Stimulated activated memory B cell treated with anti-CD40 and anti-IgM and Interleukin-4, amounts not matched to agents 10 μg/mL and 1 μg/mL and 100 μg/mL, for 72 hours (primary cell): ENCODE measurements at places on chromosomes 5 and 9.

DNA sequence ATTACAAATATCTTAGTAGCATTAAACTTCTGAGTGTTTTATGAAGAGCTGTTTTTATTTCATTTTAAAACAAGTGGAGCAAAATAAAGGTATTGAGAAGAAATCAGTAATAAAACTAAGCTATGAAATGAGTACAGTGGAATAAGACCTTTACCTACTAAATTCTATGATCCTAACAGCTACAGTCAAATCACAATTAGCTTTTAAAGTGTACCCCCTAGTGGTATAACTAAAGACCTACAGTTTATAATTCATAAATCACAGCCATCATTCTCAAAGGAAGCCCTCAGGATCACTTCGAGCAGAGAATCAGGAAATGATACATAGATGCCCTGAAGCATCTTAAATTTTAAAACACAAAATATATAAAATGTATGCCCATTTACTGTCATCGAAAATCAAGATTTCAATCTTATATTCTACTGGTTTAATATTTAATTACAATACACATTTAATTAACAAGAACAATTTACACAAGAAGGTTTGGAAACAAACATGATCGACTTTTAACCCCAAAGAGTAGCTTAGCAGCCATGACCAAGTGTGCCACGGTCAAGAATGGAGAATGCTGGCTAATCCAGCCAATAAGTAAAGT, 12.3 kb downstream of the CCNH start:
- ATAC-seq = no peak

DNA sequence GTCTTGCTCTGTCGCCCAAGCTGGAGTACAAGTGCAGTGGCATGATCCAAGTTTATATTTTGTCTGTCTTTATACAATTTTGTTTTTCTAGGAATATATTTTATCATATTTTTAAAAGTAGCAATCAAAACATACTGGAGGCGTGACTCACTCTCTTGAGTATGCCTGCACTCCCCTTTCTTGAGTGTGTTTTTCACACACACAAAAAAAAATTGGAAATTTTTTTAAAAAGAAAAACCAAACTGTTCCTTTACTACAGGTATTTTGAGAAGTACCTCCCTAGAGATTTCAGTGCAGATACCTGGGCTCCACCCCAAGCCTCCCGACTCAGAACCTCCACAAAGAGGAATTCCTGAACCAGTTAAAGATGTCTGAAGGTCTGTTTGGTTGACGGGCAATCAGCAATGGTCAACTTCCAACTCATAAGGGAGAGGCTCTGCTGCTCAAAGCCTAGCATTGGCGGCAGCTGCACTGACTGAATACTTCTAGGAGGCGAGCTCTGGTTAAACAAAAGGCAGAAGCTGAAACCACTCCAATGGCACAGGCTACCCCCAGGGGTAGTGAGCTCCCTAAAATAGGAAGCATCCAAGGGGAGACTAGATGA, 27.4 kb downstream of the PDE6A start:
- no peak for ATAC-seq

GRCh38 chr5:73278693-73279092, 105.7 kb downstream of the TMEM174 start:
- no peak for ATAC-seq

DNA sequence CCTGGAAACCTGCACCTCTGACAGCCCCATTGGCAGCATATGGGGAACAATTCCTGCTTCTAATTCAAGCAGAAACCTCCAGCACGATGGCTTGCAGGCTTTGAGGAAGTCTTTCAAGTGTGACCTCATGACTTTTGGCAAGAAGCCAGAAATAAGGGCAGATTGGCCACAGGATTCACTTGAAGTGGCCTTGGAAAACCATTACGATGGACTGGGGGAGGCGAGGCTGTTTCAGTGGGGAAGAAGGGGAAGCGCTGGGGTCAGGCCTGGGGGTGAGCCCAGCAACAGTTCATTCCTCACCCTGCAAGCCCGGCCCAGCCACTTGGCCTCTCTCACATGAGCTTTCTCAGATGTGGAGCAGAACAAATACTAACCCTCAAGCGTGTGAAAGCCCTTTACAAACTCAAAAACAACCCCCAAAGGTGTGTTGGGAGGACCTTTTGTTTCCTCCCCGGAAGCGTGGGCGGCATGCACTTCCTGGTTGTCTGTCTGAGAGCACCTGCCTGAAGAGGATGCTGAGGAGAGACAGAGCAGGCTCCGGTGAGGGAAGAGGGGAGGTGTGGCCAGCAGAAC, 26.9 kb upstream of the EEIG1 start:
- ATAC-seq = peak; percentile 96

DNA sequence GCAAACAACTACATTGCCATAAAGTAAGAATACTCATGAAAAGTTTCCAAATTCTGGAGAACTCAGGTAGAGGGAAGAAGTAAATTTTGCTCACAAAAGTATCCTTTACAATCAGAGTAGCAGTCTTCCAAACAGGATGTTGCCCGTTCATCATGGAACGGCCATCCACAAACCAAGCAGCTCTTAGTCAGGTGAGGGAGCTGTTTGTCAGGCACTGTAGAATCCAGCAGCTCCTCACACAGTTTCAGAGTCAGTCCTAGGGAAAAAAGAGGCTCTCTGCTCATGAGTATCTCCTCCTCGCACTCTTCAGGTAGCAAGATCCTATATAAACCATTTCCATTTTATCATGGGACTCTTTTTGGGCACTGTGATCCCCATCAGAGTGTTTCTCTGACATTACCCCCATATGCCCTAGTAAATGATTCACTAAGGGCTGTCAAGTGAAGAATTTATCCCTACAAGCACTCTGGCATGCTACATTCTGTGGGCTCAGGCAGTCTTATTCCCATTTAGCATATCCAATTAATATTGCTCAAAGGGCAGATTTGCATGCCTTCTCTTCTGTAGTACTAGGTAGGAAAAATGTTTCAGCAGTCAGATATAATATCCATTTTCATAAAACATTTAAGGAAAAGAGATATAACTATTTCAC, 97.9 kb downstream of the WDR41 start:
- no peak for ATAC-seq

DNA sequence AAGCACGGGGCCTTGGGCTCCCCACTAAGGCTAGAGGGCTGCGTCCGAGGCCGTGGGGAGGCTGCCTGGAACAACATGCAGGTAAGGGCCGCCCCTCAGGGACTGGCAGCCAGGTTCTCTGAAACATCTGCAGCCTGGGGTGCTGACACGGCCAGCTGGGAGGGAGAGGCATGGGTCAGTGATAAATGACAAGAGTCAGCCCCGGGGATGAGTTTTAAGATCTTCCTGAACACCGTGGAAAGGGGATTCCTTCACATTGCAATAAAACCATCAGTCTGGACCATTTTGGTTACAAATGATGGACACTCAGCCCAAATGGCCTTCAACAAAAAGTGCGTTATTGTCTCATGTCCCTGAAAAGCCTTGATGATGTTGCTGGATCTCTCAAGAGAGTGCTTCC, 32.9 kb upstream of the SAP30L start:
- no peak for ATAC-seq

DNA sequence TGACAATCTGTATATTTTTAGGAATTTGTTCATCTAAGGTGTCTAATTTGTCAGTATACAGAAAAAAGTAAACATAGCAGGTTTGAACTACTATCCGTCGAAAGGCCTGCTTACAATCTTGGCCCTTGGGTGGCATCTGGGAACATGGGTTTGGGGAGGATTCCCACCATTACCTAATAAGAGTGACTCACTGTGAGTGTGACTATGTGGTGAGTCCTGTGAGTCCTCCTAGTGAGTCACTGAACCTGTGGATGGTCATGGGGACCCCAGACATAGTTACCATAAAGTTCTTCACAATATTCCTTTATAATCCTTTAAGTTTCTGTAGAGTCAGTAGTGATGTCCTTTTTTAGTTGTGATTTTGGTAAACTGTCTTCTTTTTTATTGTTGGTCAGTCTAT, 37.0 kb downstream of the RNF130 start:
- ATAC-seq = no peak

DNA sequence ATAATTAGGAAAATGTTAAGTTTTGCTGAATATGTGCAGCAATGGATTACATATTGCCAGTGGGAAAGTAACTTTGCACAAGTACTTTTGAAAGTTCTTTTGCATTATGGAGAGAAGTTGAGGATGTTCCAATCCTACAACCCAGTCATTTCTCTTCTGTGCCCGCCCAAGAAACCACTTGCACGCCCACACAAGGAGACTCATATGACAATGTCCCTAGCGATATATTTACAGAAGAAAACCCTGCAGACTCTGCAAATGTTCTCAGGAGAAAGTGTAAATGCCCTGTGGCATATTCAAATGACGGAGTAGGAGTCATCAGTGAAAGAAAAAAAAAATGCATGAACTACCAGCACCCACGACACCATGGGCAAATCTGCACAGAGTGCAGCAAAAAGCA, 356.5 kb downstream of the CTNND2 start:
- ATAC-seq = no peak

DNA sequence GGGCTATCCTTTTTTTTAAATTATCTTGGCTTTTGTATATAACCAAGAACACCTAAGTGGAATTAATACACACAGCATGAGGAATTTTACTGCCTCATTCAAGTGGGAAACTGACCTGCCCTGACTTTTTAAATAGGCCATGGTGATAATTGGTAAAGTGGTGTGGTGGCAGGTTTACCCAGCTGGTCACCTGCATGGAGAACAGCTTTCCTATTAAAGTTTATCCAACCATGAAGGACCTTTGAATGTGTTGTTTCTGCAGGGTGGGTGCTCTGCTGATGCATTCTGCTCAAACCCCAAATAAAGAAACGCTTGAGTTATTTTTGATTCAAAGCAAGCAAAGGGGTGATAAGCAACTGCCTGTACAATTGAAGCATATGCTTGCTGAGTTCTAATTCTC, 261.0 kb upstream of the GRIN3A start:
- no peak for ATAC-seq

- ATAC-seq = peak; percentile 3
Observed at GRCh38 chr9:136665704-136666371, 3.1 kb downstream of the EGFL7 start.

DNA sequence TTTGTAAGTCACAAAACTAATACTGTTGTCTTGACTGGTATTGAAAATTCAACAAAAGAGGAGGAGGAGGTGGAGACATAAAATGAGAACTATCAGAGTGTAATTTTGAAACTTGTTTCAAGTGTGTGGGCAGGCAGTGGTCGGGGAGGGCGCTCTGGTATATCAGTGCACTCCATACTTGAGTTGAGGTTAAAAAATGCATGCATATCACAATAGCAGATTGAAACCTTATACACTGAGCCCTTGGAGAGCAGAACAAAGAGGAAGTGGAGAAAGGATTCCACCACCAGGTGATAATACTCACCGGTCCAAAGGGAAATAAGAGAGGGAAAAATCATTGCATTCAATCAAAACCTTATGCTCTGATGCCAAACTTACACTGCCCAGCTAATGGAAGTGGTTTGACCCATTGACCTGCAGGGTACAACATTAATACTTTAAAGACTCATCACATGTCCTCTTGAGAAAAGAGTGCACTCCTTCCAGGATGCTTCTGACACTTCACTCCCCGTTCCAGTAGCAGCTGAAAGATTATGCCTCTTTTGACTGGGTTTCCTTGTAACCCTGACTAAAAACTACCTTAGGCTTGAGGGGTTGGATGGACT, 79.5 kb upstream of the FAM169A start:
- peak; percentile 76 for ATAC-seq

GRCh38 chr9:76415154-76415553, 20.9 kb upstream of the RFK start:
- no peak for ATAC-seq

- ATAC-seq = no peak
Observed at GRCh38 chr5:113054899-113055298, 78.3 kb downstream of the DCP2 start.

DNA sequence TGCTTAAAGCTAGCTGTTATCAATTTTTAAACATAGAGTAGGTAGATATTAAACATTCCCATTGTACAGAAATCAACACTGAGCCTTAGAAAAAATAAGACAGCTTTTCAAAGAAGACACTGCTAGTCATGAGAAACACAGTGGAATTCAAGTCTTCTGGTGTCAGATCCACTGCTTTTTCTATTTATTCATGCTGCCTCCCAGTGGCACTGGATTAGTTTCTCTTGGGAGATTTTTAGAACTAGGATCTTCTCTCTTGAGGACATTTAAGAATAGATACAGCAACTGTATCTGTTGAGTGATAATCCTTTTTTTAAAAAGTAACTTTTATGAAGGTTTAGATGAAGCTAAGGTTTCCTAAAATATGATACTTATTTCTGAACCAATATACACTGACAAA, 1635.4 kb upstream of the C9orf72 start:
- no peak for ATAC-seq

- no peak for ATAC-seq
Observed at GRCh38 chr5:173852790-173853359, 35.3 kb upstream of the CPEB4 start.

DNA sequence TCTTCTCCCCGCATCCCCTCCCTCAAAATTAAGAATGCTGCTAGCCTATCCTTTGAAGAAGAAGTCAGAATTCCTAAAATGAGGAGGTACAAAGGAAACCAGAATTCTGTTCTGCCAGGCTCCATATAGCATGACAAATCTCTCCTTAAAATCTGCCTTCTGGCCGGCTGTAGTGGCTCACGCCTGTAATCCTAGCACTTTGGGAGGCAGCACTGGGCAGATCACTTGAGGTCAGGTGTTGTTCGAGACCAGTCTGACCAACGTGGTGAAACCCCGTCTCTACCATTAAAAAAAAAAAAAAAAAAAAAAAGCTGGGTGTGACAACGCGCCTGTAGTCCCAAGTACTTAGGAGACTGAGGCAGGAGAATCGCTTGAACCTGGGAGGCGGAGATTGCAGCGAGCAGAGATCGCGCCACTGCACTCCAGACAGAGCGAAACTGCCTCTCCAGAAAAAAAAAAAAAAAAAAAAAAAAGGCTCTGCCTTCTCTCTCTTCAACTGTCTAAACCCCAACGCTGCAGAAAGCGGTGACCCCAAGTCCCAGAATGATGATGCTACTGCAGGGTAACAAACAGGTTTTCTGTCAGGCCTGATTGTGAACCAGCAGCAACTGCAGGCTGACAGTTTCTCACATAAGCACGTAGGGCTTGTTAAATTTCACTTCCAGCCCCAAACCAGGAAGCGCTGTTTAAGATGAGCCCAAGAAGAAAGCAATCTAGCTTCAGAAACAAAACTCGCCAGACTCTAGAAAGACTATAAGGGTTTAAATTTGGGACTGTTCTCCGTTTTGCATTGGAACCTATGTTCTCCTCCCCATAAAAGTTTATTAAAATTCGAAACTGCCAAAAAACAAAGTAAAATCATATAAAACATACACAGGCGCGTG, 963 bp upstream of the CAST start:
- peak; percentile 26 for ATAC-seq

GRCh38 chr9:91374939-91375338, 13.2 kb upstream of the AUH start:
- ATAC-seq = no peak

DNA sequence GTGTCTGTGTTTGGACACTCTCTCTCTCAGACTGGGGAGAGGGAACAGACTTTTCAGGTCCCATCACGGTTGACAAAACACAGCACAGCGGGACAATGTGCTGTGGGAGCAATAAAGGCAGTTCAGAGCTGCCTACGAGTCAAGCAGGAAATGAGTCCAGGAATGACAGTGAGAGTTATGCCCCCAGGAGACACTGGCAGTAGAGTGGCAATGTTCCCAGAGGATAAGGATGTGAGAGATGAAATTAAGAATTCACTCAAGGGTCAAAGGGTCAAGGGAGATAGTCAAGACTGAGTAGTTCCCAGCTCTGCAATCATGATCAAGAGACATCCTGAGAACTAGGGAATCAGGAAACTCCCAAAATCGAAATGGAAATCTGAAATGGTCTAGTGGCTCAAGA, 156.1 kb downstream of the LURAP1L start:
- ATAC-seq = no peak
